ENCODE measurements at places on chromosomes 12 and 14.

- no peak for DNase-seq
These were observed 46.6 kb downstream of the TESPA1 start for GRCh38 chr12:54937929-54938328.

GRCh38 chr12:1929241-1929984 lies 11.0 kb upstream of the CACNA2D4 start:
- DNase-seq = no peak

- no peak for DNase-seq
These were observed 6.4 kb upstream of the EP400 start for GRCh38 chr12:131943389-131943788.

DNA sequence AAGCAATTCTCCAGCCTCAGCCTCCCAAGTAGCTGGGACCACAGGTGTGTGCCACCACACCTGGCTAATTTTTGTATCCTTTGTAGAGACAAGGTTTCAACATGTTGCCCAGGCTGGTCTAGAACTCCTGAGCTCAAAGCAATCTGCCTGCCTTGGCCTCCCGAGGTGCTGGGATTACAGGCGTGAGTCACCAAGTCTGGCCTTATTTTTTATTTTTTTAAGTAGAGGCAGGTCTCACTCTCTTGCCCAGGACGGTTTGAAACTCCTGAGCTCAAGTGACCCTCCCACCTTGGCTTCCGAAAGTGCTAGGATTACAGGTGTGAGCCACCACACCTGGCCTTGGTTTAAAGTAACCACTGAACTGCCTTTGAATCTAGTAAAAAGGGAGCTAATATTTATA lies 56.8 kb downstream of the SPPL3 start:
- DNase-seq = no peak
